Aortic smooth muscle cell (primary cell): ENCODE measurements at places on chromosomes 7 and 10. TPM values are rescaled to one million over a fixed set of nuclear protein-coding genes. Genes with fewer than 3 reads are reported as not detected.

NKX2-3 gene
- not detected in 2 replicates for total RNA-seq

GNGT1 gene
- not detected in 2 replicates for total RNA-seq

TFPI2 gene
- 136 and 338 TPM in 2 replicates for total RNA-seq

TSPAN13 gene
- total RNA-seq = 1.6 and 1.8 TPM in 2 replicates

DDC gene
- total RNA-seq = not detected in 2 replicates

ATP6V0A4 gene
- total RNA-seq = not detected in 2 replicates

HABP2 gene
- total RNA-seq = not detected in 2 replicates

PNLIP gene
- total RNA-seq = not detected in 2 replicates

ZWINT gene
- 33.6 and 50.2 TPM in 2 replicates for total RNA-seq

HHEX gene
- 1.6 and 4.6 TPM in 2 replicates for total RNA-seq

MYL10 gene
- total RNA-seq = not detected in 2 replicates

CYP2C19 gene
- not detected in 2 replicates for total RNA-seq

CCL24 gene
- total RNA-seq = not detected in 2 replicates

LAMB1 gene
- total RNA-seq = 549 and 614 TPM in 2 replicates
